Stimulated activated CD4-positive, alpha-beta T cell treated with anti-CD3 and anti-CD28 coated beads, Interleukin-15, amount 100 ng/mL, for 48 hours (primary cell): ENCODE measurements at places on chromosomes 1 and 21.

GRCh38 chr1:9603766-9604753, 15.3 kb downstream of the TMEM201 start:
- no peak for DNase-seq

GRCh38 chr1:163842571-163842970, 520.8 kb downstream of the NUF2 start:
- DNase-seq = no peak

GRCh38 chr1:38059635-38060250, 13.2 kb upstream of the POU3F1 start:
- no peak for DNase-seq

DNA sequence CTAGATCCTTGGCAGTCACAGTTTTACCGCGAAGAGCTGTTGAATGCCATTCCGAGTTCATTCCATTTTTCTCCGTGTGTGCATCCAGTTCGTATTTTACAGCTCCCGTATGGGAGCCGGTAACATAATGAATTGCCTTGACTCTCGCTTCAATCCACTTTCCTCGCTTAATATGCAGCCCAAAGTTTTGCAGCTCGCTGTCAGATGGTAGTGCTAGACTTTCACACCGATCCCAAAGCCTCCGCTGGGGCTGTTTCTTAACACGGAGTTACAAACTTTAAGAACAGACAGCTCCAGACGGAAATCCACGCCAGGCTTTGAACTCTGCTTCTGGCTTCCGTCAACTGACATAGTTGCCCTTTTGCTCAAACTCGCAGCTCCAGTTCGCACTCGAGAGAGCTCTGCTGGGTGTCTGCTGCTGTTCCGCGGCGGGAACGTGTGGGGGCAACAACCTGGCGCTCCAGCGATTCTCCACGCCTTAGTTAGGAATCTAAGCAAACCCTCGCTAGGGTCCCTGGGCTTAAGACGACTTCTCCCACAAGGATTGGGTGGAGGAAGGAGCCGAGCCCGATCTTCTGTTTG, 3.5 kb upstream of the ARID1A start:
- DNase-seq = peak; percentile 68

DNA sequence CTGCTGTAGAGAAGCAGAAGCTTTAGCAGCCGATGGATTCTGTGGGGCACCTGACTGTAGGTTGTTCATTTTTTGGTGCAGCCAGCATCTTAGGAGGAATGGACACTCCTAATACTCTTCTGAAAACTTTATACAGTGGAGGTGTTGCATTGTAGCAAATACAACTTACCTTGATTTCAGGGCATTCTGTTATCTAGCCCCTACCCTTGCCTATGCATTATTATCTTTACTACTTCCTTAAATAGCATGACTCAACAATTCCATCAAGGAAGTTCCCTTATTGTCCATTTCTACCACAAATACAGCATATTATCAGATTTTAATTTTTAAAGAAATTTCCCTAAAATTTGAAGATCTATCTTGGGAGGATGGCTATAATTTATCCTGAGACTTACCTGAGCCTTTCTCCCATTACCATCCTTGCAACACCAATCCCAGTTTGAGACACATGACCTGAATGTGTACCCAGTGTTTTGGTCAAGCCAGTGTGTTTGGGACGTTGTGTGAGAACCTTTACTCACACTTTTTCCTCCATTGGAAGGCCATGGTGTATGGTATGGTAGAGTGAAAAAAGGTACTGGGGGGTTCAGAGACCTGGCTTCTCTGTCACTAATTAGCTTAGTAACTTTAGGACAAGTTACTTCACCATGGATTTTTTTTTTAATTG, 9.2 kb downstream of the POU2F1 start:
- DNase-seq = no peak

DNA sequence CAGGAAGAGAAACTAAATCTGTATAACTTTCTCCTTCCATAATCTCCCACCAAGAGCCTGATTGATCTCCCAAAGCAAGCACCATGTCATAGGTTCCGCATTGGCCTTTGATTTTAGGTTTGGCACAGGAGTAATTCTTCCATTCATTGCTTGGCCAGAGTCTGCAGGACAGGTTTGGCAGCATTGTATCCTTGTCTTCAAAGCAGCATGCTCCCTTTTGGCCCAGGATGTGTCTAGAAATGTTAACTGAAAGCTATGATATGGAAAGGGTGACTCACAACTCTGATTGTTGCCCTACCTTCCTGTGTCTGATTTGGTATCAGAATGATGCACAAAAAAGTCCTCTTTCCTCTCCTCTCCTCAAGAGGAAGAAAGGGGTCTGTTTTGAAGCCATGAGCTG, 824.3 kb upstream of the PRMT6 start:
- no peak for DNase-seq

DNA sequence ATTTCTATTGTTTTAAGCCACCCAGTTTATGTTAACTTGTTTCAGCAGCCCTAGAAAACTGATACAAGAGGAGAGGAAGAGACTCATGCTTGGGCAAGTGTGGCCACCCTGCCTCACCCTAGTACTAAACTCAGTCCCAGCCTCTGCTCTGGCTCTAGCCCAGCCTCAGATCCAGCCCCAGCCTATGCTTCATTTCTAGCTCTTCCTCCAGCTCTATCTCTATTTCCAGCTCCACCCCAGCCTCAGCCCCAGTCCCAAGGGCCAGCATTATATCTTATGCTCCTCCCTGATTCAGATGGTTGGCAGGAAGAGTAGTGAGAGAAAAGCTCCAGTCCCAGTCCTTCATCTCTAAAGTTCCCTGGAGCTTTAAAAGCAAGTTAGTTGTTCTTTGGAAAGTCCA, 535.5 kb downstream of the PTPRC start:
- no peak for DNase-seq

GRCh38 chr1:153678519-153679336, at the start of gene NPR1:
TSS of gene NPR1 (plus strand) at chr1:153678688. CDS start at chr1:153679109, 421 bp downstream.
- no peak for DNase-seq

GRCh38 chr1:217747156-217747769, 116.1 kb downstream of the SPATA17 start:
- no peak for DNase-seq
